ENCODE measurements at places on chromosomes 16 and 17.
A peak's percentile ranks its signal among the peaks of the same experiment; 100 is the strongest.

- DNase-seq, result no peak
These were observed 20.6 kb upstream of the GAN start for GRCh38 chr16:81293909-81294802.

DNA sequence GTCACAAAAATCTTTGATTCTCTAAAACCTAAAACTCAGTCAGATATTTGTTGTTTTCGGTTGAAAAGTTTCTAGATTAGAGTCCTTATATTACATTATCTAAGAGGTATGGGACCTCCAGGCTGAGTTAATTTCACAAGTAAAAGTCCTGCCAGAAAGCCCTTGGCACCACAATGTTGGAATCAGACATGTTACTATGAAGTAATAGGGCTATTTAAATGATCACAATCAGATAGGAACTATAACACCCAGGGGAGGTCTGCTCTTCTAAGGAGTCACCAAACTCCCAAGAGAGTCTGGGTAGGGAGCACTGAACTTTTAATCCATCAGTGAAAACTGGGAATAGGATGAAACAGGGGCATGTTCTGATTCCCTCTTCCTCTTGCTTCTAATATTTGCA, 54.2 kb downstream of the WIPI1 start:
- DNase-seq, result no peak

DNA sequence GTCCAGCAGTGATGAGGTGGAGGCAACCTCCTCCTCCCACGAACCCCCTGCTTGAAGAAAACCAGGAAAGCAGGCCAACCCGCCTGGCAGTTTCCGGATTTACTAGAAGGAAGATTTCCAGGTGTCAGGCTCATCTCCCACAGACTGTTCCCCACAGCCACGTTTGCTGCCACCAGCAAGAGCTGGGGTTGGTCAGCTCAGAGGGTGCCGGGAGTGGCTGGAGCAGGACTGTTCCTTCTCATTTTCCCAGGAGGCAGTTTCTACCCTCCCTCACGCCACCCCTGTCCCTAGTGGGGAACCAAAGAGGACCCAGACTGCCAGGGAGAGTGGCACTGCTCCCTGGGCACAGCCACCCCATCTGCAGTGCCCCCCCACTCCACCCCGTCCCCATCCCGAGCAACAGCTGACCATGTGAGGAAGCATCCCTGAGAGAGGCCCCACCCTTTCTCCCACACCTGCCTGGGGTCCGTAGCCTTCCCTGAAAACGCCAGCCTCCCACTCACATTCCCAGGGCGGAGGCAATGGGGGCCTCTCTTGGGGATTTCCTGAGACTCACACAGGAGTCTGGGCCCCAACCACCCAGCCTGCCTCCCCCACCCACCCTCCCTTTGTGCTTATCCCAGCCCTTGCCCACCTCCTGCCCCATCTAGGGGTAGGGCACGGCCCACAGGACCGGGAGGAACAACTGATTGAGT, 5.9 kb downstream of the KRT17 start:
- DNase-seq, result no peak

- no peak for DNase-seq
These were observed 90.2 kb downstream of the MRM1 start for GRCh38 chr17:36691606-36692005.

- no peak for DNase-seq
These were observed 8.4 kb downstream of the UBALD2 start for GRCh38 chr17:76273445-76274111.

GRCh38 chr16:73108195-73108963, 60.5 kb upstream of the ZFHX3 start:
- no peak for DNase-seq

DNA sequence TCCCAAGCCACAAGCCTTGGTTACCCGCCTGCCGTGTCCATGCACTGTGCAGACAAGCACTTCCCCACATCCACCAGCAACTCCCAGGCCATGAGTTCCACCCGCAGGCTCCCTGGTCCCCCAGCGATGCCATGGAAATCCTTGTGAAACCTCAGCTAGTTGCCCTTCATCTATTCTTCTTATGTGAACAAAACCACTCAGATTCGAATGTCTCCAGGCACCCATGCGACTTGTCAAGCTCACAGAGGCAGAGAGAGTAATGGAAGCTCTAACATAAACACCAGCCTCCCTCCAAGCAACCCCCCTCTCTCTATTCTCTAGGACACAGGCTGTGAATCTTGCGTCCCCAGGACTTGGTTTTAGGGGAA, 182.6 kb downstream of the C16orf95 start:
- no peak for DNase-seq

DNA sequence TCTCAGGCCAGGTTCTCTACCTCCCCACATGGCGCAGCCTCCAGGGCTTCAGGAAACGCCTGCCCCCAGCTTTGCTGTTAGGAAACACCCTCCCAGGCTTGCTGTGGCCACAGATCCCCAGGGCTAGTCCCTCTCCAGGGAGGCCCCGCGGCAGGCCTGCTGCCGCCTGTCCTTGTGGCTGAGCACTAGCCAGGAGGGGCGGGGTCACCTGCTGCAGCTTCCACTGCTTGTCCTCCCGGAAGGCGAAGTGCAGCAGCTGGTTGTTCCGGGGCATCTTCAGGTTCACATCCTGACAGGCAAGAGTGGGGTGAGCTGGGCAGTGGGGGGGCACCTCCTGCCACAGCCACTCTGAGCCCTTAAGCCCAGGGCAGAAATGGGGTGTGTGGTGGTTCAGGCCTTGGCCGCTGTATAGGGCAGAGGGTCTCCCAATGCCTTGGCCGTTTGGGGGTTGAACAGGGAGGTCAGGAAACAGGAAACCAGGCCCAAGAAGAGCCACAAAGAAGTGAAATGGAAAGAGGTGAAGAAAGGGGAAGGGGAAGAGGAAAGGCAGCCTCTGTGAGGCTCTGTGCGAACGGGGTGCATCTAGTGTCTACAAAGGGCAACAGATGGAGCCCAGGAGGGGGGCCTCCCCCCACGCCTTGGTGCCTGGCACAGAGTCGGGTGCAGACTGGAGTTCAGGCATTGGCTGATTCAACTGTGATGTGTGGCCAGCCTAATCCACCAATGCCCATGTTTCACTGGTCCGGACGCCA, 2.0 kb downstream of the ROGDI start:
- no peak for DNase-seq

- DNase-seq, result no peak
These were observed 1.2 kb upstream of the TAOK1 start for GRCh38 chr17:29388937-29389336.

DNA sequence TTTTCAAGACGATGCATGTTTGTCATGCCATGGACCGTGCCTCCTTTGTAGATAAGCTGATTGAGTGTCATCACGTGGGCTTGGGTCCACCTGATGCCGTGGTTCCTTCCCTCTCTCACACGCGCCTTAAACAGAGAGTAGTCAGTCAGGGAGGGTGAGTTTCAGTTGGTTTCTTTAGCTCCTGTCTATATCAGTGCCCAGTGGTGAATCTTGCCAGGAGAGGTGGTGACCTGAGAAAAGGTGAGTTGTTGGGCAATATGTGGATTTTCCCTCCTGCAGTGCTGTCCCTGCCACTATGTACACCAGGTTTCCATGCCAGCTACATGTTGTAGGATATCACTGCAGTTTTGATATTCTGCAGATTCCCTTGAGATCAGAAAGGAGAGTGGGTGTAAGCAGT, 129.7 kb downstream of the LAT start:
- DNase-seq, result no peak

- no peak for DNase-seq
These were observed 13.6 kb upstream of the C1QTNF8 start for GRCh38 chr16:1109648-1110047.

DNA sequence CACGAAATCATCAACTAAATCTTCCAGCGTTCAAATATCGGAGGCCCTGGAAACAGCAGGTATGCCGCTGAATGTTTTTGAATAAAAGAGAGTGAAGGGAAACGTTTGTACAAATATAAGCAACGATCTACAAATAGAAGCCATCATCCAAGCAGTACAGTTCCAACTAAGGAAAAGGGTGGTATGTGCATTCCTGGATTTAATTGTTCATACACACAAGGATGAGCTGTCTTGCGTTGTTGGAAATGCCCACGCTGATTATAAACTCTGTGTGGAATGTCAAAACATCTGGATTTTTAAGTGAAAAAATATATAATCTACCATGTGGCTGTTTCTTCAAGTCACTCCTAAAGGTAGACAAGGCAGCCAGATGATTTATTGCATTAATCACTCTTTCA, 191.8 kb upstream of the HSBP1 start:
- no peak for DNase-seq

GRCh38 chr16:73179705-73180331, 131.9 kb upstream of the ZFHX3 start:
- DNase-seq, result no peak

DNA sequence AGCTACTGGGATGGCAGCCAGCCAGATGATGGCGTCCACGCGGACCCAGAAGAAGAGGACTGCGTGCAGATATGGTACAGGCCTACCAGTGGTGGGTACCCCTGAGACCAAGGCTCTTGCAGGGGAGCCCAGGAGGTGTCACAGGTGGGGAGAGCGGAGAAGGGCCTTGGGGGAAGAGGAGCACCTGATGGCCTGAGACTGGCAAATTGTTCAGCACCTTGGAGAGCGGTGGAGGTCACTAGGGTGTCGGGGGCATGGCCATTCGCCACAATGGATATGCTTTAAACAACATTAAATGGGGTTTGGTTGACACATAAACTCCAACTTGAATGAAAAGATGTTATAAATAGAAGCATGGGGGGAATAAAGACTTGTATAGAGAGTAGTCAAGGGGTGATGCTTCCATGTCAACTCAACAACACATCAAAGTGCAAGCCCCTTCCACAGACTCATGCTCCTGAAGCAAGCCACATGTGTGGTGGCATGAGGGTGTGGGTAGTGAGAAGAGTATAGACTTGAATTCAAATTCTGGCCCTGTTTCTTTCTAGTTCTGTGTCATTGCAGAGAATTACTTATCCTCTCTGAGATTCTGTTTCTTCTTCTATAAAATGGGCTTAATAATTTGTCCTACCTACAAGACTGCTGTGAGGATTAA, 22.2 kb downstream of the CLEC19A start:
- DNase-seq, result no peak

- DNase-seq, result no peak
These were observed 36.7 kb downstream of the SMG6 start for GRCh38 chr17:2266865-2267228.

DNA sequence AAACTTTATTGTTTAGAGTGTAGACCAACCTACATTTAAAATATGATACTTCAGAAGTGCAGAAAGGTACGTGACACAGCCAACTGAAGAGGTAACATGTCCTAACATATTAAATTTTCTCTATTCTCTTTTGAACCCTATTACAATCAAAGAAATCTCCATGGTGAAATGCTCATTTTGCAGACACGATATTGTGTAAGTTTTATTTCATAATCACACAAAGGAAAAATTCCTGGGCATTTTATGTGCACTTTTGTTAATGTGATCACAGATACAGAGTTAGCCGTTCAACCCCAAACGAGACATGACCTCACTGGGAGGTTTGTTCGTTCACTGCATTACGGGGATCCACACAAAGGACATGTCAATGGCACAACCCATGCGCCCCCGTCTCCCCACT, 21.8 kb downstream of the KCNJ16 start:
- DNase-seq, result no peak

DNA sequence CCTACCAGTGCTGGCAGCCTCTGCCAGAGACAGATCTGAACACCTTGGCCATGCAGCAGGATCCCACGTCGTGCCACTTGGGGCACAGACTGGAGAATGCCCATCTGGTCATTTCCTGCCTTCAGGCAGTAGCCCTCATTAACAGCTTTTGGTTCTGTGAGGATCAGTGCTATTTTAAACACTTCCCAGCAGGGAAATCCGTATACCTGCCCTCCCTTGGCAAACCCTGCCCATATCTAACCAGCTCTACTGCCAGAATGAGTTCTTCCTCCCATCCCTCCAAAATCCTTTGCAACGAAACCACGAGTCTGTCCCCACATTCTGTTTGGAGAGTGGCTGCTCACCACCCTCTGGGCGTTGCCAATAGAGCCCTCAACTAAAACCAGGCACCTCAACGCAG, 245.7 kb downstream of the ENGASE start:
- no peak for DNase-seq

GRCh38 chr17:16443511-16444257, 28.3 kb downstream of the TRPV2 start:
- DNase-seq, result no peak

GRCh38 chr17:77733576-77734296, 224.8 kb upstream of the TNRC6C start:
- DNase-seq, result no peak

- no peak for DNase-seq
These were observed 20.1 kb downstream of the HSD17B2 start for GRCh38 chr16:82055117-82055516.

- peak; percentile 53 for DNase-seq
These were observed 51.7 kb downstream of the GAN start for GRCh38 chr16:81366316-81366932.

- DNase-seq, result no peak
These were observed 92.5 kb upstream of the PLCG2 start for GRCh38 chr16:81686391-81687130.

- DNase-seq, result no peak
These were observed 4.0 kb downstream of the BPTF start for GRCh38 chr17:67829331-67829730.

- no peak for DNase-seq
These were observed 8.0 kb downstream of the CFAP20 start for GRCh38 chr16:58121132-58121531.

DNA sequence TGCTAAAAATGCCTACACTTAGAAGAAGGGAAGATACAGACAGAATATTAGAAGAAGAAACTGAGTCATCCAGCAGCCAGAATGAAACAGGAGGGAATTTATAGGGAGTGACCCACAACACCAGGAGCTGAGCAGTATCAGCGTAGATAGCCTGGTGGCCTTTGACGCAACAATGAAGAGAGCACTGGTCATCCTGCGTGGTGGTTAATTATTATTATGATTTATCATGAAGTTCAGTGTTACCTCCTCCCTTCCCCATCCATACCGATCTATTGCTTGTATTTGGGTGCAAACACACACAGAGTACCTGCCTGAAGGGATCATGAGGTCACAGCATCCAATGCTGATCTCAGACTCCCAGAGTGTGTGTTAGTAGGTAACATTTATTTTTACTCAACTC, 38.5 kb downstream of the ERCC4 start:
- no peak for DNase-seq

DNA sequence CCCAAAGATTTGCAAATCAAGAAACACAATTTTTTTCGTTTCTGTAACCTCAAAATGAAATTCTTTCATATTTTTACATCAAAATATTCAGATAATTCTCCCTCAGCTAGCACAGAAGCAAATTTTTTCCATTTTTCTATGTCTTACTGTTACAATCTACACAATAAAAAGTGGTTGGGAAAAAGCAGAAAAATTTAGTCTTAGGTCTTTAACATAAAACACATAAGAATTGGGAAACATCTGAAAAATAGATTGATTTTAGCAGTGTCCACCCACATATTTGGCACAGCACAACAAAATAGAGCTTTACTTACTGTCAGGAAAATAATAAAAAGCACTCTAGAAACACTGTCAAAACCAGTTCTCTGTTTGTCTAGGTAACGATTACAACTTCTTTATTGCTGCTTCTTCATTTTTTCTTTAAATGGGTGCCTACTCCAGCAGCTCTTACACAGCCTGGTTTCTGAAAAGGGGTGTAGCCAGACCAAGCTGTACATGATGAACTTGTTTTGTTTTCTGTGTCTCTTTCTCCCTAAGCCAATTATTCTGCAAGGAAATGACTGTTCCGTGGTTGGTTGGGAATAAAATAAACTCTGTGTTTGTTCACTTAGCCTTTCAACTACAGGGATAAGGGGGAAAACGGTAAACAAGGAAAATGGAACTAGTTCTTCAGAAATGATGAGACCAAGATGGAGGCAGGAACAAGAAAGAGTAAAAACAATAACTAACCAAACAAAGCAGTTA, at the start of gene ABCA6:
Gene ABCA6, minus strand, starts transcription at position 465 of the 744 bp plus-strand sequence. CDS start 1,192 bp downstream, outside the sequence.
- no peak for DNase-seq
